Left hindlimb (tissue), 1 donor: ENCODE measurements at places on chromosomes 3 and 15.

- DNase-seq, result no peak
Measured at GRCh38 chr3:183592821-183593220, 37.3 kb upstream of the KLHL6 start.

GRCh38 chr3:25044762-25045710 is 383.0 kb upstream of the RARB start:
- DNase-seq, result no peak

- no peak for DNase-seq
Measured at GRCh38 chr3:146396792-146397191, 72.6 kb downstream of the PLSCR2 start.

- no peak for DNase-seq
Measured at GRCh38 chr3:67064105-67064504, 66.0 kb downstream of the KBTBD8 start.

DNA sequence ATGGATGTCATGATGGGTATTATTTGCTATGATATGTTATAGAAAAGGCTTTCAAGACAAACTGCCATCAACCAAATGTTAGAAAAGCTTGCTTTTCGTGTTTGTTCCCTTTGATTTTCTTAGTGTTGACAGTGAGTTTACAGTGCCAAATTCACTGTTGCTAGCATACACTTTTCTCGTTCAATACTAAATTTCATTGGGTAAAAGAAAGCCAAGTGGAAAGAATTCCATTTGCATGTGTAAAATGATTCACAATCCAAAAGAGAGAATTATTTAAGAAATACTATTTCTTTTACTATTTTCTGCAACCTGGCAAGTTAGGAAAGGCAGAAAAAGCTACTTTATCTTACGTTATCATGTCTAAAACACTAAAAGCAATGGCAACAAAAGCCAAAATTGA is 301.4 kb downstream of the OTOL1 start:
- no peak for DNase-seq

GRCh38 chr15:33309602-33310276 is 1.0 kb upstream of the RYR3 start:
- peak; percentile 62 for DNase-seq

GRCh38 chr3:69865925-69866679 is 126.8 kb downstream of the MITF start:
- no peak for DNase-seq

- no peak for DNase-seq
Measured at GRCh38 chr3:69562020-69562419, 176.1 kb upstream of the FRMD4B start.

DNA sequence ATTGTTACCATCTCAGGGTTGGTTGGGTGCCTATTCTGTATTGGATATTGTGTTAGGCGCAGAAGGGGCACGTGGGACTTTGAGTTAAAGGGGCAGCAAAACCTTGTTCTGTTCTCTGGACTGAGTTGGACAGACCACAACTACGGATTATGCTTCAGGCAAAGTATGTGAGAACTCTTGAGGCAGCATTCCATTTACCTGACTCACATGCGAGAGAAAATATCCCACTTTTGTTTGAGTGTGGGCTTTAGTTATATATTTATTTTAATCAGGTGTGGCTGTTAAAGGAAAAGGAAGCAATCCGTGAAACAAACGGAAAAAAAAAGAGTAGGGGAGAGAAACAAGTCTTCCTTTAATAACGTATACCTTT is 627 bp upstream of the PLS1 start:
- no peak for DNase-seq

DNA sequence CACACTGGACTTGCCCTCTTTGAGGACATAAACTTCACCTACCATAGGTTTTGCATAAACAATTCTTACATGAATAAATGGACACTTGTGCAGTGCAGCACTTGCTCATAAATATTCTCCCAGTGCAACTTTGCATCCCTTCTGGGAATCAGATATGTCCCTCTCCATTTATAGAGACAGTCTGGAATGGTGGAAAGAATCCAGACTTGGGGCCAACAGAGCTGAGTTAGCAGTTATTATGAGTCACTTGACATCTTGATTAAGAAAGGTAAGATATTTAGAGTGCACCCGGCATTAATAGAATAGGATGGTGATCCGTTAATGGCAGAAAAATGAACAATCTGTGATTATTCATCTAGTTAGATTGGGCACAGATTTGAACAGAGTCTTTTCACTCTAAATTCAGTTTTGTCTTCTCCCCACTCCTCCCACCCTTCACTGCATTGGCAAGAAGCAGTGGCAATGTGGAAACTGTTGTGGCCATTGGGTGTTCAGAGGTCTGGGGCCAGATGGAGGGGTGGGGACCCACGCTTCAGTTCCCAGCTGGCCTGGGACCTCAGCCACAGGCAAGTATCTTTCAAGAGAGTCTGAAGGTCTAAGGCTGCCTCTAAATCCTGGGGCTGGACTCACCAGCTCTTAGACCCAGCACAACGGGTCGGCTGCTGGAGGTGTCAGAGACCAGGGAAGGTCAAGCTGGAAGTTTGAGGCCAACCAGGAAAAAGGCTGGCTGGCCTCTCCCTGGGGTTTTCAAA is 58.9 kb upstream of the KY start:
- no peak for DNase-seq

DNA sequence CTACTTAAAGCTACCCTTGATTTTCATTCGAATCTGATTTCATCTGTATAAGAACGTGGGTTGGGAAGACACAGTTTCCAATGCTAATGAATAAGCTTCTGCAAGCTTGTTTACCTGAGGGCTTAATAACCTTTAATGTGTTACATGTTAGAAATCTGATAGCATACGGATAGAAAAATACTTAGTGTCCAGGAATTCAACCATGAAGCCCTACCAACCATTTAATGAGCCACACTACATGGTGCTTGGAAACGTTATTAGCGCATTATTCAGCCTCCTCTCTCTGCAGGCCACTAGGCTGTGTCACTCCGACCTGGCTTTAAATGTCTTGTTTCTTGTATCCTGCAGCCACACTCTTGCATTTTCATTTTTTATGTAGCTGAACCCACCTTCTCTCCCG is 1.6 kb downstream of the FAM81A start:
- no peak for DNase-seq

- DNase-seq, result no peak
Measured at GRCh38 chr3:126329927-126330725, 27.1 kb downstream of the KLF15 start.

DNA sequence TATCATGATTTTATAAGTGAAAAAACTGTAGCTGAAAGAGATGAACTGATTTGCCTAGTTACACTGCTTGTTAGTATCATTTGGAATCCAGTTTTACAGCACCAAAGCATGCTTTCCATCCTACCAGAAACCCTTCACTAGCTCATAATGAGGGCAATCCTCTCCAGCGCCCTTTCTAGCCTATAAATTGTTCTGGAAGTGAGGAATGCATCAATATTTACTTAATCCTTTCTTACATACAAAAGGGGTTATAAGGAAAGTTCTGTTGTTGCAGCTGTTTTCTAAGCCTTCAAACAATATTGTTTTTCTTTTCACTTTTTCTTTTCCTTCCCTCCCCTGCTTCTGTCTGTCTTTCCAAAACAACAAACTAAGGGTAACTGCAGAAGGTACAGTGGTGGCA is 11.0 kb upstream of the PCCB start:
- DNase-seq, result no peak

DNA sequence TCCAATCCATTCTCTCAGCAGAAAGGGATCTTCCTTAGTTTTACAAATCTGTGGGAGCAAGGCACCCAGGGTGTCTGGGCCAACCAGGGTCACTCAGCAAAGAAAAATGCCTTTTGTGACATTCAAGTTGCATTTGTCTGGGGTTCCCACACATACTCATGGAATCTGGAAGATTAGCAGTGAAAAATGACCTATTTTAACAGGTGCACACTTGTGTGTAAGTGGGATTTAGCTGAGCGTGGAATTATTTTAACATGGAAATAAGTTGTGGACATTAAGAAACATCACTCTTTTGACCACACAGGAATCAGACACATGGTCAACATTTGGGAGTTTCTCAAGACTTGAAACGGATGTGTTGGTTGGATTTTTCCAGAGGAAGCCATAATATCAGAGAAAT is 234.9 kb downstream of the OPA1 start:
- no peak for DNase-seq

- no peak for DNase-seq
Measured at GRCh38 chr15:60655252-60655651, 176.3 kb upstream of the ICE2 start.

GRCh38 chr15:25643120-25643519 is 204.3 kb upstream of the UBE3A start:
- DNase-seq, result no peak

DNA sequence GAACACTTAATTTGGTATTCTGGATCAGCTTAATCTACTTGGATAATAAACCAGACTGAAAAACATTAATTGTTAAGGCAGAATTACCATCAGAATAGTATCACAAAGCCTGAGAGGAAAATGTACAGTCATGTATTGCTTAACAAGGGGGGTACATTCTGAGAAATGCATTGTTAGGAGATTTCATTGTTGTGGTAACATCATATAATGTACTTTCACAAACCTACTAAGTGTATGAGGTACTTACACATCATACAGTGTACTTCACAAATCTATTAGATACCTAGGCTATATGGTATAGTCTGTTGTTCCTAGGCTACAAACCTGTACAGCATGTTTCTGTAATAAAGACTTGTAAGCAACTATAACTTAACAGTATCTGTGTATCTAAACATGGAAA is 68.2 kb downstream of the NBEAL2 start:
- DNase-seq, result no peak

DNA sequence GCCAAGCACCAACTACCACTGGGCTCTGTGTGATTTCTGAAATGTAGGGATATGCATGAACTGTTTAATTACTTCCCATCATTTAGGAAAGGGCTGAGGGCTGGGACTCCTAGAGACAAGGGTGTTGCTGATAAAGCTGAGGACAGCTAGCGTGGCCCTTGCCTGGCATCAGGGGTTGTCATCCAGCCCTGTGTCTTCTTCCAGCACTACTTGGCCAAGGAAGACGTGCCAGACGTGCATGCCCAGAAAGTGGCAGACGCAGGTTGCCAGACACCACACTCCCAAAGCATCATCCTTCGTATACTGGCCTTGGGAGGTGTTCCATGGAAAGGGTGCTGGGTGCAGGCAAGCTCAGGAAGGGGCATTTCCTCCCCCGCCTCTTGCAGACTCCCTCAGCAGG is 64.8 kb downstream of the LRIG1 start:
- no peak for DNase-seq

DNA sequence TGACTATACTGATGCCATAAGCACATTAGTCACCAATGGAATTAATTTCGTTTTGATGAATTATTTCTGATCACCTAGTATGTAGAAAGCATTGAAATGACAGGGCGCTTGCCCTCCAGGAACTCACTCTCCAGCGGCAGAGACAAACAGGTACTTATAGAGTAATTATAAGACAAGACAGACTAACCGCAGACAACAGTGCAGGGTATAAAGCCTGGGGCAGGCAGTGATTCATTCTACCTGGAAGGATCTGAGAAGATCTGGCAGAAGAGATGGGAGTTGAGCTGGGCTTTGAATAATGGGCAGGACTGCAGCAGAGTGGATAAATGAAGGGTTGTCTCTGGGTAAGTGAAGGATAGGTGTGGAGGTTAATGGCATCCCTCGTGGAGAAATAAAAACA is 331.8 kb downstream of the FGF12 start:
- no peak for DNase-seq

GRCh38 chr3:54783611-54784010 is 144.2 kb downstream of the LRTM1 start:
- no peak for DNase-seq

DNA sequence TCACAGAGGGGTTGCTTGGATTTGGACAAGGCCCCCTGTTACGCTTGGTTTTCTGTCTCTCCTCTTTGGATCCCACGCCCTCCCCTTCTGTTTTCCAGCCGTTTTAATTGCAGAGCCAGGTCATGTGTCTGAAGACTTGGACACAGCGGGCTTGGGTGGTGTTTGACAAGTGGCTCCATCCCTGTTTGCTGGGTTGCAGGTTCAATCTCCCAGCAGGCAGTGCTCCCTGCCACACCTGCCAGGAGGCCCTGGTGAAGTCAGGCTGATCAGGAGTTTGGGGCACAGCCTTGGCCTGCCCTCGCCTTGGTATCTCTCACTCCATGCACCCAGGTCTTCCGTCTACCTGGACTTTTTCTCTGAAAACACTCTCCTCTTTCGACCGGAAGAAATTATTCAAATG is 59.0 kb downstream of the PLXNA1 start:
- no peak for DNase-seq

DNA sequence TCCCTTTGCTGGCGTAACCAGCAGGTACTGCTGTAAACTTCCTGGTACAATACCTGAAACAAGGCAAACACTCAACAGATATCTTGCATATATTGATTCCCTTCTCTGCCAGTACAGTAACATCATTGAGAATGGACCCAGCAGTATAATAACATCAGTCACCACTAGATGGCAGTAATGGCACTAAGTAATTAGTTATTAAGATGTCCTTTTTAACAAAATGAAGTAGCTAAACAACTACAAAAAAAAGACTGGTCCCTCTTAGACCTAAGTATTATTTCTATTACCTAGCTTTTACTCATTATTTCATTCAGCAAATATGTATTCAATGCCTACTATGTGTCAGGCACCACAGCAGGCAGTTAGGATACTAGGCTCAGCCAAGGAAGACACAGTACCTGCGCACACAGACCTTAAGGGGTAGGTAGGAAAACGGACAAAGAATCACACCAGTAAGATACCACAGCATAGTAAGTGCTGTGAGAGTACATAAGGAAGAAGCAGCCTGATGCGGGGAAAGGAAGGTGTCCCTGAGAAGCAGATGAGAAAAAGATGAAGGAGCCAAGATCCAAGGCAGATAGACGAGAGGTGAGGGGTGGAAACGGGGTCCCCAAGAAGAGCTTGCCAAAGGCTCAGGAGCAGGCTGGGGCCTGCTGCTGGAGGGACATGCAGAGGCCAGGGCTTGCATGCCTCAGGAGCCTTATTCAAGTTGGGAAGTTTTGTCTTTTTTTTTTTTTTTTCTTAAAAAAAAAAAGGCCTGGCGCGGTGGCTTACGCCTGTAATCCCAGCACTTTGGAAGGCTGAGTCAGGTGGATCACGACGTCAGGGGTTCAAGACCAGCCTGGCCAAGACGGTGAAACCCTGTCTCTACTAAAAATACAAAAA is 102.7 kb upstream of the CHD2 start:
- DNase-seq, result no peak

GRCh38 chr15:91890614-91891013 is 37.1 kb downstream of the SLCO3A1 start:
- no peak for DNase-seq

DNA sequence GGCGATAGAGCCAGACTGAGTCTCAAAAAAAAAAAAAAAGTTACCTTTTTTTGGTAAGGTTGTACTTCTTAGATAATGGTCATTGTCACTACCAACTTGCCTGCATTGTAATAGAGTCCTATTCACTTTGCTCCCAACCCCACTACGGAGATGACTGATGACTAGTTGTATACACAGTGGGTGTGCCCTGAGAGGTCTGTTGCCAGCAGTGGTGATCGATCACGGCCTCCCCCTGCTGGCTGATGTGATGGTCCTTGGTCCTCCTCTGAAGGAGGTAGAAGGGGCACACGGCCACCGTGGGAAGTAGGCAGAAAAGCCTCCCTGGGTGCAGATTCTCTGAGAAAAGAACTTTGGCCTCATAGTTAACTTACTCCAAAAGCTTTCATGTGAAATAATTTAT is 10.7 kb downstream of the GCNT3 start:
- peak; percentile 41 for DNase-seq

GRCh38 chr3:119809249-119810017 is 27.5 kb downstream of the NR1I2 start:
- no peak for DNase-seq
